ENCODE measurements at places on chromosomes 2 and 18. TPM values are rescaled to one million over a fixed set of nuclear protein-coding genes. Genes with fewer than 3 reads are reported as not detected.

- no peak for DNase-seq
Observed at GRCh38 chr18:76988827-76989646, 143.5 kb downstream of the MBP start.

GRCh38 chr2:166314022-166314759 is 61.6 kb downstream of the SCN9A start:
- DNase-seq: no peak

GRCh38 chr2:119156105-119156890 is 2.3 kb downstream of the C1QL2 start:
- DNase-seq: no peak

The DCC gene
- total RNA-seq: not detected

The ST3GAL5 gene
- 4.2 TPM for total RNA-seq

DNA sequence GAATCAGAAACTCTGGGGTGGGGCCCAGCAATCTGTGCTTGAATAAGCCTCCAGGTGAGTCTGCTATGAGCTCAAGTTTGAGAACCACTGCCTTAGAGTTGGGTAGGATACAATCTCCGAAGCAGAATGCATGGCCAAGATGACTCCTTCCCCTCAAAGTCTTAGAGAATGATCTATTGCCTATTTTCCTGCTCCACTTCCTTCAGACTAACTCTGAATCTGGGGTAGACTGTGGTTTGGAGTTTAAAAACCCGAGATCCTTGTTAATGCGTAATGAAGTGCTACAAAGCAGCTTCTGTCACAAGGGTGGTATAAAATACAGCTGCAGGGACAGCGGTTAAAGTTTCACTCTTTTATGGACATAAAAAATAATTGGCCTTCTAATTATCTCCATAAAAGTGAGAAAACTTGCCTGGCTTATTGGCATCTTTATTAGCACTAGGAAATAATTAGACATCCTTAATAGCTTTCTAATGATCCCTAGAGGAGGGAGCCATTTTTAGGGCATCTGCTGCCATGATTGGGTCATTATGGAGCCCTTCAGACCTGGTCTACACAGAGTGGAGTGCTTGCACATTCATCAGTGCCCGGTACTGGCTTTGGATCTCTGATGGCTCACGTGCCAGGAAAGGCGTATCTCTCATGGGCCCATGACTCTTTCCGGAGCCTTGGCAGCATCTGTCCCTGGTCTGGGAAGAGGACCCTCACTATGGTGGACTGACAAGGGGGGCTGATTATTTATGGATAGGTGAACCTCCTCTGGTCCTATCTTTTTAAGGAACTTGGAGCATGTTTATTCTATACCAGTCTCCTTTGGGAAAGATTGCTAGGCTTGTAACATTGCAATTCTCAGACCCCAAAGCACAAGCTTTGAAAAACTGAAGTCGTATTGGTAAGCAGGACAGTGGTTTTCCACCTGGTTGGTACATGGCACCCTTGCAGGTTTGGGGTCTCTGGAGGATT is 28.2 kb downstream of the SIX2 start:
- DNase-seq: no peak

The PJVK gene
- total RNA-seq: 0.91 TPM

The SP140L gene
- total RNA-seq: 4.3 TPM

DNA sequence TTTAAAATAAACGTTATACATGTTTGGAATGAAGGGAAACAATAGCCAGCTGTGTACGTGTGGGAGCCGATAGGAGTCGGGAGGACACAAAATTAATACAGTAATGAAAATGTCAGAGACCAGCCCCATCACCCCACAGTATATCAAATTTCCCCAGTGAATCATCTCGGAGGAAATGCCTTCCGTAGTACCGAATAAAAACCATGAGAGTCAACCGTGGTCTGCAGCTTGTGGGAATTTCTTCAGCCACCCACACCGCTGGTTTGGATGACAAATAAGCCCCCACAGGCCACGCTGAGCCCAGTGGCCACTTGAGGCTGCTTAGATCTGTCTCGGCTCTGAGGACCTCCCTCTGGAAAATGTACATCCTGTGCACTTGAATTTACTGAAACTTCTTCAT is 133.7 kb downstream of the COL6A3 start:
- no peak for DNase-seq

- peak; percentile 28 for DNase-seq
Observed at GRCh38 chr2:235940330-235940729, 227.9 kb downstream of the GBX2 start.

GRCh38 chr2:234048049-234048448 is 2.5 kb upstream of the SPP2 start:
- no peak for DNase-seq

DNA sequence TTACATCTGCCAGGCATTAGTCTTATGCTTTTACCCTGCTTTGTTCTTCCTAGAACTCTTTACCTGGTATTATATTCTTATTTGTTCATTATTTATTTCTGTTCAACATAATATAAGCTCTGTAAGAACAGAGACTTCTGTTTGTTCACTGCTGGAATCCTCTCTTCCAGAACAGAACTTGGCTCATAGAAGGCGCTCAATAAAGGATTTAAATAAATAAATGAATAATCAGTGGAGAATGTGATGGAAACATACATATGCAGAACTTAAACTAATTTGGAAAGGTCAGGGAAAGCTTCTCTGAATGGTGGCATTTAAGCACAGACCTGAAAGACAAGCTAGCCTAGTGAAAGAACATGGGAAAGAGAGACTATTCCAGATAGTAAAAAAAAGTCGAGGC is 24.3 kb downstream of the NCKAP1 start:
- DNase-seq: no peak

DNA sequence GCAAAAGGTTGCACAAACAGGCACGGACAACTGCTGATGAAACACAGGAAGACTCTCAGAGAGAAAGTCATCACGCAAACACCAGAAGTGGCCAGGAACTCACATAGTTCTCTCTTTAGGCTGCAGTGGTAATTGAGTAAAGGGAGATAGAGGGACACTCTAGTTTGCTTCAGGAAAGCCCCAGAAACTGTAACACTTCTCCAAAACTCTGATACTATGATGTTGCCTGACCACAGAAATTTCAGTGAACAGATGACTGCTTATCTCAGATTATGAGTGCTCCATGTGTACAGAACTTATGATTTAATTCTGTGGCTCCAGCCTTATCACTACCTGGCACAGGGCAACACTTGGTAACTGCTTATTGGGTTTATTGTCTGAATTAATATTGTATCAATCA is 311.5 kb upstream of the GYPC start:
- DNase-seq: no peak

The LRP2 gene
- 0.05 TPM for total RNA-seq

DNA sequence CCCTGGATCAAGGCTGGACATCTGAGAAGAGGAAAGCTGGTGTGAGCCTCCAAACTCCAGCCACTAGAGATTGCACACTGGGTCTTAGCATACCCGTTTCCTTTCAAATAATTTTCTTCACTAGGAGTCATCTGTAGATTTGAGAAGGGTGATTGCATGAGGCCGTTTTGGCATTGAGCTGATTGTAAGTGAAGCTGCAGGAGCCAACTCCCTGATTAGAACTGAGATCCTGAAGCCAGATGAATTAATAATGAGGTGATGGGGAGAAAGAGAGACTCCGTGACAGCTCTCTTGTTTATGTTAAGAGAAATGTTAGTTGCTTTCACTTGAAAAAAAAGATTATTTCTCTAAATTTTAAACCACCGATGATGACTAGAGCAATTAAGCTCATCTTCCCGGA is 268.4 kb upstream of the THSD7B start:
- DNase-seq: no peak

DNA sequence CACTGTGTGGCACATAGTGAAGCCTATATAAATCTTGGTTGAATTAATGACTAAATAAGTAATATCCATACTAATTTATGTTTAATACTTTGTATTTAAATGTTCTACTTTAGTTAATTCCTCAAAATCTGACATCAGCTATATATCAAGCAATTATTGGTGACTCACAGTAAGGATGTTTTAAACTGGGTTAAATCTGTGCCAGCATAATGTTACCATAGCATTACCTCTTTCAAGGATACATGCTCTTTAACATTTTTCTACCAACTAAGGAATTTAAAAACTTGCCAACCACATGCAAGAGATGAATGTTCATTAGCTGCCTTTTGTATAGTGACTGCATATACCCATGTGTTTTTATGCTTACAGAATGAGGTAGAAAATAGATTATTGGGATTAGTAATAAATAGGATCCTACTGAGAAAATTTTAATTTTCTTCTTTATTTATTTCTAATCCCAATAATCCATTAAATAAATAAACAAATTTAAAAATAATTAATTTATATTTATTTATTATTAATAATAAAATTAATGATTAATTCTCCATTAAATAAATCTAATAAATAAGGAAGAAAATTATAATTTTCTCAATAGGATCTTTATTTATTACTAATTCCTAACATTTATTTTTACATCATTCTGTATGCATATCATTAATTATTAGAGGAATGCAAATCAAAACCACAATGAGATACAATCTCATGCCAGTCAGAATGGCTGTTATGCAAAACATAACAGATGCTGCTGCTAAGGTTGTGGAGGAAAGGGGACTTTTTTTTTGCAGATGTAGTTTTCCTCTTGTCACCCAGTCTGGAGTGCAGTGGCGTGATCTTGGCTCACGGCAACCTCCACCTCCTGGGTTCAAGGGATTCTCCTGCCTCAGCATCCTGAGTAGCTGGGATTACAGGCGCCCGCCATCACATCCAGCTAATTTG is 410.7 kb upstream of the DSEL start:
- no peak for DNase-seq

- no peak for DNase-seq
Observed at GRCh38 chr18:42087876-42088275, 132.8 kb downstream of the PIK3C3 start.

The TMBIM1 gene
- 111 TPM for total RNA-seq
